Activated CD4-positive, alpha-beta memory T cell treated with anti-CD3 and anti-CD28 coated beads for 36 hours (primary cell): ENCODE measurements at places on chromosomes 12 and 14. TPM values are rescaled to one million over a fixed set of nuclear protein-coding genes. Genes with fewer than 3 reads are reported as not detected.

DNA sequence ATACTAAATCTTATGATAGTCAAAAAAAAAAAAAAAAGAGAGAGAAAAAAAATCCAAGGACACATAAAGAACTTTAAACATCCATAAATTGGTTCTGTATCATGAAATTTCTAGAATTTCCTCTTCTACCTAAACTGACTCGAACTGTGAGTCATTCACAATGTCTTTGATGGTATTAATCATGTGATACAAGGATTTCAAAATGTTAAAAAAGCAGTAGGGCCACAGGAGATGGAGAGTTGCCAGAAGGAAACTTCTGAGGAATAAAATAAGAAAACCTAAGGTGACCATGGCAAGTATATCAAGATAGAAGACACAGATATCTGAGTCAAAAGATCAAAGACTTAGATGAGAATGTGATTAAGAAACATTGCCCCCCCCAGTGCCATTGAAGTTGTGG lies 1320.9 kb upstream of the FLRT2 start:
- DNase-seq, result no peak

- DNase-seq, result no peak
Measured at GRCh38 chr12:57242329-57242690, 8.7 kb downstream of the STAC3 start.

DNA sequence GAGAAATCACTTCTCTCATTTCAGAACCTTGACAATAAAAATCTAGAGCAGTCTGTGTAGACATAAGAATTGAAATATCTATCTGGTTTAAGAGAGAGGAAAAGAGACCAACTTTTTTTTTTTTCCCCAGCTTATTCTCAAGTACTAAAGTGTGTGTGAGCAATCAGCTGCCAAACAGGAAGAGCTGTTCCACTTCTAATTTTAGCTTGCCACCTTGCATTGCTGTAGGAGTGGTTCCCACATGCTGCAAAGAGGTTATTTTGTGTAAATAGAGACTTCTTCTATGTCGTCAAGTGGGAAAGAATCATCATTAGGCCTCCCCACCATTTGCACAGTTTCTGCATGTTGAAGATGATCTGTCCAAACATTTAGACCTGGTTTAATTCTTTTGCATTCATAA lies 142.6 kb downstream of the NPAS3 start:
- DNase-seq, result no peak

GRCh38 chr12:121237415-121237814 lies 27.5 kb downstream of the P2RX4 start:
- DNase-seq, result no peak

DNA sequence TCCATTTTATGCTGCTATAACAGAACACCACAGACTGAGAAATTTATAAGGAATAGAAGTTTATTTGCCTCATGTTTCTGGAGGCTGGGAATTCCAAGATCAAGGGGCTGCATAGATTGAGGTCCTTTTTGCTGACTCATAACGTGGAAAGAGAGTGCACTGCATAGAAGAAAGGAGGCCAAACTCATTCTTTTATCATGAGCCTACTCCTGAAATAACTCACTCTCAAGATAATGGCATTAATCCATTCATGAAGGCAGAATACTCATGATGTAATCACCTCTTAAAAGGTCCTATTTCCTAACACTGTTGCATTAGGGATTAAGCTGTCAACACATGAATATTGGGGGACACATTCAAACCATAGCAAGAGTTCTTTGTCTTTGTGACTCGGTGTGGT lies 60.0 kb upstream of the FBXO33 start:
- DNase-seq, result no peak

Gene GLI1
- 0.07 TPM for total RNA-seq

DNA sequence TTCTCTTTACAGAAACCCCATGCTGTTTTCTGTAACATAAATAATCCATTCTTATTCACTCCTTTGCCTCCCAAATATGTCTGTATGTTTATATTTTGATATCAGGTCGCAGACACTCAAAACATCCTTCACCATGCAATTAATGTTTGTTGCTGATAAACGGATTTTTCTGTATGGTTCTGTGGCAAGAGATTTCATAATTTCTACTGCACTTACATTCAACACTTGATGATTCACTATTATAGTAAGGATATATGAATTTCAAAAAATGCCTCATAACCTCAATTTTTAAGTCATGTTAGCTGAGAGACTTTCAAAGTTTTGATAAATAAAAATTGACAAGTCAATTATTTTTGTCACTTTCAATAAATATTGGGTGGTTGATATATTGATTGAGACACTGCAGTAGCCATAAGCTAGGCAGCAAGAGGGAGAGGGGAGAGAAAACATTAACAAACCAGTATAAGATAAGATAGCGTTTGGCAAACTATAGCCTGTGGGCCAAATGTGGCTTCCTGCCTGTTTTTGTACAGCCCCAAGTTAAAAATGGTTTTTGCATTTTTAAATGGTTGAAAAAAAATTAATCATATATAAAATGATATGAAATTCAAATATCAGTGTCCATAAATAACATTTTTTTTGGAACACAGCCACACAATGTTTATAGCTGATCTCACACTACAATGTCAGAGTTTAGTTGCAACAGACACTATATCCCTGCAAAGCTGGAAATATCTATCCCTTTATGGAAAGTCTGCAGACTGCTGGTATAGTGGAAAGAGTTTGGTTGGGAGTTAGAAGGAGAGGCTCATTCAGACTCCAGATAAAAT lies 18.3 kb downstream of the ALDH6A1 start:
- no peak for DNase-seq

GRCh38 chr12:79331870-79332269 lies 358.9 kb downstream of the PAWR start:
- no peak for DNase-seq

Gene PTHLH
- total RNA-seq, result 0.12 TPM

DNA sequence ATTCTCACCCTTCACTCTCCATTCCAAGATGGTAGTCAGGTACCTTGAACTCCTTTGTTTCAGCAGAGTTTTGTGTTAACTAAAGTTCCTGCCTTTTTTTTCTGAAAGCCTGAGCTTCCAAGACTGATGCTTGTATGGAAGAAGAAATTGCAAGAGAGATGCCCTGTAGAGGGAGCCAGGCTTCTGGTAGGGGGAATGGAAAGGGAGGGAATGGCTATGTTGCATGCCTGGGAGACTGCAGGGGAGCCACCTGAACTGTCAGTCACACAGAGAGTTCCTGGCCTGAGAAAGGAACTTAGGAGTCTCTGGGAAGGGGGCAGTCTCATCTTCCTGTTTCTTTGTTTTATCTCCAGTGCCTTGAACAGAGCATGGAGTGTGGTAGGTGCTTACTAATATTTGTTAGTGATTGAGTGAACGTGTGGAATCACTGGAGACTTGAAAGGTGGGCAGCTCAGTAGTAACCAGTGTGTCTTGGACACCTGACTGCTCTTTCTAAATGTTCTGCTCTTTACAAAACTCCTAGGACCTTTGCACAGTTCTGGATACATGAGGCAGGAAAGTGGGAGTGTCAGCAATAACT lies 132.2 kb downstream of the ANO4 start:
- no peak for DNase-seq

DNA sequence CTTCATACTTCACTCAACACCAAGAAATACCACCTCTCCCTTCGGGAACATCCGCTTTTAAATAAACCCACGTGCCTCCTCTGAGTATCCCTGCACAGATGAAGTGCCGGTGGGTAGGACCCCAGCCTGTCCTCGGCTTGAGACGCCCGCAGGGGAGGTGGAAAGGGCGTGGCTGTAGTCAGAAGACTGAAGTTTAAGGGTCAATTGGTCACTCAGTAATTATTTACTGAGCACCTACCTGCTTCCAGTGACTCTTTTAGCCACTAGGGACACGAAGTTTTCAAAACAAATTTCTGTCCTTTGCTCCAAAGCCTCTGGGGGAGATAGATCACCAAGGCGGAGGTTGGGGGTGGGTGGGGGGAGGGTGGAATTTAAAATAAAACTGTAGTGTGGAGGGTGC lies 309.4 kb downstream of the VRK1 start:
- no peak for DNase-seq

DNA sequence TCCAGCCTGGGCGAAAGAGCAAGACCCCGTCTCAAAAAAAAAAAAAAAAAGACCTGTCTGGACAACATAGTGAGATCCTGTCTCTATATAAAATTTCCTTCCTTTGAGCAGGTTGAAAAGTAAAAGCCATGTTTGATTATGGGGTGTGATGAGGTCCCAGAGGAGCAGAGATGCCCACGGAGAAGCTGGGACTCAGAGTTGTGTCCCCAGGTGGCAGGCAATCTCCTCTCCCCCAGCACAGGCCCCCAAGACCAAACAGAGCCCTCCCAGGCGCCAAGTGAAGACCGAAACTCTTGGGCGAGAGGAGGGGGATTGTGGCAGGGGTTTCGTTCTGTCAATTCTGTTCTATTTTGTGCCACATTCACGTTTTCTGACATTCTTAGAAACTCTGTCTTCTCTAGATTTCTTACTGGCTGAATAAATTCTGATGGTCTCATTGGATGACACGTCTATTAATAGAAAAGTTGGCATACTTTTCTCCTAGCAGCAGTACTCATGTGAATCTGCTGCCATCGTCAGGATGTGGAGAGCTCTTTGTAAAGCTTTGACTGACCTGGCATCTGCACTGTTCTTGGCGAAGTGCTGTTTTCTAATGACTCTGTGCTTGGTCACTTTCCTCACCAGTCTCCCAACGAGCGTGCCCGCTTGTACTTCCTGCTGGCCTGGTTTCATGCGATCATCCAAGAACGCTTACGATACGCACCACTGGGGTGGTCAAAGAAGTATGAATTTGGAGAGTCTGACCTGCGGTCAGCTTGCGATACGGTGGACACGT lies 43.4 kb downstream of the HSP90AA1 start:
- DNase-seq, result no peak

DNA sequence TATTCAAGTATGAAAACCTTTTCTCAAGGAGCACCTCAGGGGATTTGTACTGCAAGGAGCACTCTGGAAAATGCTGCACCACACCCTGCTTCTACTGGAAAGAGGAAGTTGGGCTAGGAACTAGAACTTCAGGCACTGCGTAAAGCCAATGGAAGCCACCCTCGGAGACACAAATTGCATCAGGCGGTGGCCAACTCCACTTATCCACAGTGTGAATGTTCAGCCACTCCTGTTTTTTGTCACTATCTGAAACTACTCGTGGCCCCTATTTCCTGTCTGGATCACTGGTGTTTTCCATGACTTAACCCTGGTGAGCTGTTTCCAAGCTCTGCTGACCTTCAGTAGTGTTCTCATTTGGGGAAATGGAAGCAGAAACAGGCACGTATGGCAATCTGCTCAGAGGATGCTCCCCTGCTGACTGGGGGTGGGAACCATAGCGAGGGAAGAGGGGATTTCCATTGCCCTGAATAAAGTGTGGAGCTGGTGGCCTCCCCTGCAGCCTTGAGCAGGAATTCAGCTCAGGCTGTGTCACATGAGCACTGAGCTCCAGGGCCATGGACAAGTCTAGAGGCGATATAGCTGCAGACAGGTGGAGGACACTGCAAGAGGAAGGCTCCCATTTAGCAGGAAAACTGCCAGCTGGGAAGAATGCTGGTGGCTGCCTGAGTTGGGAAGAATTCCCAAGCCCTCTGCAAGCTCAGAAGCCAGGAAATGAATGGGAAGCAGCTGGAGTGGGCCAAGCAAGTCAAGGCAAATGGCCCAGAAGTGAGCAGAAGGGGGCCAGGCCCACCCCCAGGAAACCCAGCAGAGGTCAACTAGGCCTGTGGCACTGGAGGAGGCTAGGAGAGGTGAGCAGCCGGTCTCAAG lies 50.5 kb upstream of the RAP1B start:
- DNase-seq, result no peak

- DNase-seq, result no peak
Measured at GRCh38 chr12:124742678-124743077, 121.0 kb downstream of the SCARB1 start.

Gene NRIP2
- total RNA-seq, result not detected

GRCh38 chr14:66476964-66477363 lies 9.2 kb upstream of the CCDC196 start:
- DNase-seq, result no peak

DNA sequence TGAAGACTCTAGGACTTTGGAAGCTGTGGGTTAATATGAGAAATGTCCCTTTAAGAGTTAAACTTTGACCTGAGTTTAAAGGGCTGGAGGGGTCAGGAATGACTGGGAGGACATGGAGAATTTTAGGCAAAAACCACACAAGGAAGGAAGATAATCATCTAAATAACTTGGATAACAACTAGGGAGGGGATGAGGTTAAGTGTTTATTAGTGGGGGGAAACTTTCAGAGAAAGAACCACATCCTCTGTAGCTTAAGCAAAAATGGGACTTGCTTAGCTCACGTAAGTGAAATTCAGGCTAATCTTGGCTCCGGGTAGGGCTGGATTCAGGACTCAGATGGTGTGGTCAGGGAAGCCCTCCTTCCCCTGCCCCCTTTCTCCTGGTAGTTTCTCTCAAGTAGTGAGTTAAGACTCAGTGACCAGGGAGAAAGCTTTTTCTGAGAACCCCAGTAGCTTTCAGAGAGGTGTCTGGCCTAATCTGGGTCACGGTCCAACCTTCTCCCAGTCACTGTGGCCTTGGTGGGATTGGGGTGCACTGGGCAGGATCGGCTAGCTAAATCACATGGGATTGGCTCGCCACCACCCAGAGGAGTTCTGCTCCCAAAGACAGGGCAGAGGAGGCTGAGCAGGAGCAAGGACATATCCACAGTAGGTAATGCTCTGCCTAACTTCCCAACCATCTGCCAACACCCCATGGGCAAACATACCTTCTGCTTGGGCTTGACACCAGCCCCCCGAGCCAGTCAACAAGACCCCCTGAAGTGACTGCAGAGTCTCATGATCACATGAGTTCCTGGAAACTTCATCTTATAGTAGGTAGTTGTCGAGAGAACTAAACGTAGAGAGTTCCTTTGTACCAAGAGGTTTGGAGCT lies 52.8 kb downstream of the ARF6 start:
- no peak for DNase-seq

DNA sequence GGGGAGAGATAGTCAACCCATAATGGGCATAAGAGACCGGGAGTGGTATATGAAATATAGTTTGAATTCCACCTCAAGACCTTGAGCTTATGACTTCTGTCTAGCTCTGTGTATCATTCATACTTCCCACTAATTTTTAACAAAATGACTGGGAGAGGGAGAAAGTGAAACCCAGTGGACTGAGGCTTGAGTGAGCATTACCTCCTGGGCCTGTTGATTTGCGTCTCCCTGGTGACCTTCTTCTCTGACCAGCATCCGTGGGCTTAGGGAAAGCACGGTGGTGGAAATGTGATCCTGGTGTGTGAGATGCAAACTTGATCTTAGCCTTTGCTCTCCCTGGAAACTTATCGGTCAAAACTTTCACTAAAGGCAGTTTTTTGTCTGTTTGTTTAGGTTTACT lies 207.9 kb upstream of the BCL2L14 start:
- DNase-seq, result no peak

Gene KITLG
- 0.07 TPM for total RNA-seq

Gene PRB2
- total RNA-seq, result not detected
